Suppressor macrophage treated with lipopolysaccharide for 1 hour (primary cell): ENCODE measurements at places on chromosomes 16 and 17.

DNA sequence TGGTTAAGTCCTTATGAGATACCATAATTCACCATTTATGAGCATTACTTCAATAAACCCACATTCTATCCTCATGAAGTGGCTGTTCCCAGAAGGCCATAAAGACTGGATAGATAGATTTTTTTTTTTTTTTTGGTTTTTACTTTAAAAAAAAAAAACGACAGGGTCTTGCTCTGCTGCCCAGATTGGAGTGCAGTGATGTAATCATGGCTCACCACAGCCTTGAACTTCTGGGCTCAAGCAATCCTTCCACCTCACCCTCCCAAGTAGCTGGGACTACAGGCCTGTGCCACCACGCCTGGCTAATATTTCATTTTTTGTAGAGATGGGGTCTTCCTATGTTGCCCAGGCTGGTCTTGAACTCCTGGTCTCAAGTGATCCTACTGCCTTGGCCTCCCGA lies 102.3 kb downstream of the XYLT1 start:
- DNase-seq = no peak

GRCh38 chr17:58319173-58320162 lies 9.1 kb downstream of the TSPOAP1 start:
- no peak for DNase-seq

- no peak for DNase-seq
Observed at GRCh38 chr17:52120465-52120864, 38.0 kb downstream of the CA10 start.

GRCh38 chr16:20175358-20175757 lies 101.7 kb upstream of the GPR139 start:
- no peak for DNase-seq

DNA sequence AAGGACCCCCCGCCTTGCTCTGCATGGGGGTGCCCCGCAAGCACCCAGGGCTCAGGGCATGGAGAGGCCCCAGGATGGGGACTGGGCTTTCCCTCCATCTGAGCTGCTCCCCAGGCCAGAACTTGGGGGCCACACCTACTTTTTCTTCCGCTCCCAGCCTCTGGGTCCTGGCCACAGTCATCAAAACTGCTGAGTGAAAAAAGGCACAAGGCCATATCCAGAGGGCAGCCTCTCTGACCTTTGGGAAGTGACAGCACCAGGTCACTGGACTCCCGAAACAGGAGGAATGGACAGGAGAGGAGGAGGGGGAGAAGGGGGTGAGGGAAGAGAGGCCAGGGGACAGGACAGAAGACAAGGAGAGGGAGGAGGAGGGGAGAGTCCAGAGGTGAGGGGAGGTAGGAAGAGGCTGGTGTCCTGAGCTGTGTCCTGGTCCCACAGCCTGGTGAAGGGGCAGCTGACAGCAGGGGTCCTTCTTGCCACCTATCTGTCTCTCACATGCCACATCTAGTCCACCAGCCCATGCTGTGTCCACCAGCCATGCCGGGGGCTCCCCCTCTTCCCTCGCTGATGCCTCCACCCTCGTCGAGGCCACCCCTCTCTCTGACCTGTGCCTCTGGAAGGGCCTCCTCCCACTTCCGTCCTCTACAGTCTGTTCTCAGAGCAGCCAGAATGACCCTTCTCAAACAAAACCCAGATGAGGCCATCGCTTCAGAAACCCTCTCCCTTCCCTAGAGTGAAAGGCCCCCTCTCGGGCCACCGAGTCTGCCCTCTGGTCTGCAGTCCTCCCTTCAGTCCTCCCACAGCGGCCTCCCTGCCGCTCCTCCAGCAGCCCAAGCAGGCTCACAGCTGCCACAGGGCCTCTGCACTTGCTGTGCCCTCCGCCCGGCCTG lies 73.9 kb upstream of the TOB1 start:
- DNase-seq = no peak

GRCh38 chr17:57997085-57997809 lies 9.2 kb upstream of the VEZF1 start:
- DNase-seq = no peak

DNA sequence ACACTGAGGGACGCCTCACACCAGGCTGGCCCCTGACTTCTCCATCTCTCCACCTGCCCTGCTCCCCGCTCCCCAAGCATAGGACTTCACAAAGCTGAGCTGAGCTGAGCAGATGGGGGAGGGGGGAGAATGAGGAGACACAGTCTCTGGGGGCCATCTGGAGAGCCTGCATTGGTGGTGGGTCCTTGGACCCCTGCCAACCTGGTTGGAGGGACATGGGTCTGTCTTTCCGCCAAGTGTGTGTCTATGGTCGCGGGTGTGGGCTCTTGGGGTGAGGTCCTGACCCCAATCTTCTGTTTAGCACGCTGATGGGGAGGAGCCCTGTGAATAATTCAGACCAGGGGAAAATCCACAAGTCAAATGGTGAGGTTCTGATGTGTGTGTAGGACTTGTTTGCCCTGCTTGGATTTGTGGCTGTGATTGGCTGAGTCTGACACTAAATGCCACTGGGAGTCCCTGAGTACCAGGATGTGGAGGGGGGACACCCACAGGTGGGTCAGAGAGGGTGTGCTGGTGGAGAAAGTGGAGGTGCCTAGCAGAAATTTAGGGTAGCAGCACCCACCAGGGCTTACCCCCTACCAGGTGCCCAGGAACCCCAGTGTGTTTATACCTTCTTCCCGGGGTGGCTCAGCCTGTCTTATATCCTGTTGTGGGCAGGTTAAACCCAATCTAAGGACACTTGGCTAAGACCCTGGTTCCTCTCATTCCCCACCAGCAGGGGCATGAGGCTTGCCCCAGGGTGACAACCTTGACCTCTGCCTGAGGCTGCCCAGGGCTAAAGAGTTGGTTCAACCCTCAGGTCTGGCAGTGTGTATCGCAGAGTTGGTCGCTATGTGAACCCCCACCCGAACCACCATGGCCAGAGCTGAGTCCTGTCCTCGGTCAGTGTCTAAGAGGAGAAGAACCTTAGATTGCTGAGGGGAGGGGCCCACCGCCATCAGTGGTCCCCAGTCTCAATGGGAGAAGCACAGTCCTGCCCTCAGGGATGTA lies 2.1 kb downstream of the FMNL1 start:
- peak; percentile 59 for DNase-seq

DNA sequence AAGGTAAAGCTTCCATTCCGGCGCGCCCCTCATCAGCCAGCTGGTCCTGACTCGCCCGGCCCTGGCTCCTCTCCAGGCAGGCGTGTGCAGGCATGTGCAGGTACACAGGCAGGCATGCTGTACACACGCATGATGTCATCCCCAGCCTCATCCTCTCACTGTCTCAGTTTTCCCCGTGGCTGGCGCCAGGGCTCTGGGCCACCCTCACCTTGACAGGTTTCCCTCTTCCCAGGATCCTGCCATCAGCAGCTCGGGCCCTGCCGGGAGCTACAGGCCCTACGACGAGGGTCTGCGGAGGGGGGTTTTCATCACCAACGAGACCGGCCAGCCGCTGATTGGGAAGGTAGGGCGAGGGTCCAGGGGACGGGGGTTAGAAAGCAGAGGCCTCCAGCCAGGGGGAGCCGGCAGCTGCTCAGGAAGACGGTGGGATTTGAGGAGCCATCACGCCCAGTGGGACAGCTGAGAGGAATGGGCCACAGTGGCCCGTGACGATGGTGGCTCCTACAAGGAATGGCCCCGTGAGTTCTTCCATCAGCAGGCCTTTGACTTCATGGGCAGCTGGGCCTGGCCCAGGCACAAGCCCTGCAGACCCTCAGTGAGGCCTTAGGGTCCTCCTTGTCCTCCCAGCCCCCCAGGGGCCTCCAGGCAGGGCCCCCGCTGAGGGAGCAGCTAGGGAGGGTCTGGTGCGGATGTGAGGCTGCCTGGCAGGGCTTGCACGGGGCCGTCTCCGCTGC lies 8.5 kb downstream of the GAA start:
- no peak for DNase-seq

DNA sequence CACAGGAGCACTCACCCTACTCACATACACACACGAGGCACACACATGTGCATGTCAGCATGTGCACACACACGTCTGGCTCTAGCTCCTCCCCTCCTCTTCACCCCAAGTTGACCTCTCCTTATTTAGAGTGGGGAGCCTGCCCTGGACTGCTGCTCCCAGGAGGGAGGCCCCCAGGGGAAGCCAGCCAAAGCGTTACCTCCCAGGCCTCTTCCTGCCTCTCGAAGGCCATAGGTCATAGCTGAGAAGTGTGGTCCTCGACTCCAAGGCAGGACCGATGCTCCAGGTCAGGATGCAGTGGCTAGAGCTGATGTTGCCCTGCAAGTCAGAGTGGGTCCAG lies 18.8 kb downstream of the POLR3K start:
- peak; percentile 17 for DNase-seq

DNA sequence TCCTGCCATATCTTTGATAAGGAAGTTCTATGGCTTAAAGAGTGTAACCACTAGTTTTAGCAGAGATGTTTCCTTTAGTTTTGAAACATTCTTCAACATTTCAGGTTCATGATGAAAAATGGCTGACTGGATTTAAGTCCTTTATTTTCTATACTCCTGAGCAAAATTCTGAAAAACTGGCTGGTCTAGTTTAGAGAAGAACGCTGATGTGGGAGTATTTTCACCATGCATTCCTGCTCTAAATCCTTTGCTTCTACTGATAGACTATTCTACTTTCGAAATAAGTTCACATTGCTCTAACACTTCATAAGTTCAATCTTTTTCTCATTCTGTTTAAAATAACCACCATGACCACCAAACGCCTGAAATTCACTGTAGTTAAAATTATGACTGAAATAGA lies 281.9 kb downstream of the FTO start:
- no peak for DNase-seq

DNA sequence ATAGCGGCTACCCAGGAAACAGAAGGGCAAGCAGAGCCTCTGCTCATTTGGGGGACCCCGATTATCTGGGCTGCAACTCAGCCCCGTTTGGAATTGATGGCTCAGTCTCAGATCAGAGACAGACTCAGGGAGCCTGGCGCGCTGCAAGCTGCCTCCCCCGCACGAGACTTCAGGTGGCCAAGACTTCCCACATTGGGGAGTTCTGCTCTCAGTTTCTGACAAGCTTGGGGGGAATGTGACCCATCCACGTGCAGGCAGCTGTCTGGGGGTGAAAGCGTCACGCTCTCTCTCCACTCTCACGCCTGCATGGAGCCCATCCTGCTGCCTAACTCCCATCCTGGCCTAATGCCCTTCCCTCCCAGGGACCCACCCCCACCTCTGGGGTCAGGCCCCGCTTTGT lies 157.6 kb upstream of the GSE1 start:
- no peak for DNase-seq

DNA sequence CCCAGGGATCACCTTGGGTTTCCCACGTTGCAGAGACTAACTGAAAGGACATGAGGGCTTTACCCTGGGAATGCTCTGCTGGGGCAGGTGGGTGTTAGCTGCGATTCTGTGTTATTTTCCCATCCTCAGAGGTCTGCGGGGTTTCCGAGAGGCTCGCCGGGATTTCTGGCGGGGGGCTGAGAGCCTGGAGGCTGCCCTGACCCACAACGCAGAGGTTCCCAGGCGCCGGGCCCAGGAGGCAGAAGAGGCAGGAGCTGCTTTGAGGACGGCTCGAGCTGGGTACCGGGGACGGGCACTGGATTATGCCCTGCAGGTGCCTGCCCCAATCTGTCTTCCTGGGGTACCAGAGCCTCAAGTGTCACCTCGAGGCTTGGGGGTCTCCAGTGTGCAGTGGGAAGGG lies 6.9 kb downstream of the ACAP1 start:
- DNase-seq = no peak

DNA sequence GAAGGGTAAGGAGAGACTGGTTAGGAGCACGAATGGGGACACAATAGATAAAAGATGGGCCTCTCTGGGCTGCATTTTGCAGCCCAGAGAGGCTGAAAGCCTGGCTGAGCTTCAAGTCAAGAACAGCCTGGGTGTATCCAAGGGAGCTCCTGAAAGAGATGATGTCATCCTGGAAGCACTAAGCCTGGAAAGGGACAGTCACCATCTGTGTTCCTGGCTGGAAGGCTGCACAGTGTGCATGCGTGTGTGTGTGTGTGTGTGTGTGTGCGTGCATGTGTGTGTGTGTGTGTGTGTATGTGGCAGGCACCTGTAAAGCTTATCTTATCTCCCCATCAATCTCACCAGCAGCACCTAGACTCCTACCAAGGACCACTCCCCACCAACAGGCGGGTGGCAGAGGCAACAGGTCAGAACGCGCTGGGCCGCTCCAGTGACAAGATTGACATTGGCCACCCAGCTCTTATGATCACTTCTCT lies 44.1 kb downstream of the COG7 start:
- no peak for DNase-seq

DNA sequence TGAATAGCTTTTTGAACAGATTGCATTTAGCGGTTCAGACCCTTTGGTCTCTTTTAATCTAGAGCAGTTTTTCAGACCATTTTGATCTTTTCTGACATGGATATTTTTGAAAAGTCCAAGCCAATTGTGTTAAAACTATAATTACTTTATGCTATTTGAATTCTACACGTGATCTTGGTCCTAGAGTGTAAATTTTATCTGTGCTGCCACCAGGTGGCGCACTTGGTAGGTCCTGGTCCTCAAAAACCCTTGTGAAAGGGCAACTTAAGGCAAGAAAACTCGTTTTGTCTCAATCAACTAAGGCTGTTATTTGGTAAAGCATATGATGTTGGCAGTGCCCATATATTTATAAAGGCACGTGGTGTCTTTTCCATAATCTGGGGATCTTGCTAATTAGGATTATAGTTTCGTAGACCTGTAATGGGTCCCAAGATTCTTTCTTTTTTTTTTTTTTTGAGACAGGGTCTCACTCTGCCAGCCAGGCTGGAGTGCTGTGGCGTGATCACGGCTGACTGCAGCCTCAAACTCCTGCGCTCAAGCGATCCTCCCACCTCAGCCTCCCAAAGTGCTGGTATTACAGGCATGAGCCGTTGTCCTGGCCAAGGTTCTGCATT lies 43.9 kb upstream of the TEX2 start:
- DNase-seq = peak; percentile 87

DNA sequence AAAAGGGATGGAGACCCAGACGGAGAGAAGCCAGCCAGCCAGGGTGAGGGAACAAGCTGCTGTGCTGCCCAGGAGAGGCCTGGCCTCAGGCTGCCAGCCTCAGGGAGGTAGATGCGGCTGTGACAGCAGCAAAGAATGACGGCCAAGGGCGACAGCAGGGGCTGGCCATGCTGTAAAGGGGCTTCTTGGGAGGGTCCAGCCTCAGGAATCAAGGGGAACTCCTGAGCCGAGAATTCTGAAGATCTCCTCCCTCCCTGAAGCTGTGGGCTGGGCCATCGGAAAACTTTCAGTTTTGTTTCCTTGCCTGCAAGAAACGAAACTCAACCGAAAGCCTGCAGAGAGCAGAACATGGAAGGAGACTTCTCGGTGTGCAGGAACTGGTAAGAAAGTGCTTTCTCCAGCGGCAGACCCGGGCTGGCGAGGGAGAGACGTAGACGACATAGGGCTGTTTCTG lies at the start of gene XAF1:
XAF1 (plus strand) TSS at position 316 of the 454 bp plus-strand sequence; CDS start at position 349, 33 bp downstream.
- DNase-seq = peak; percentile 92

GRCh38 chr16:29007730-29008593 lies 23.1 kb downstream of the LAT start:
- DNase-seq = peak; percentile 64

DNA sequence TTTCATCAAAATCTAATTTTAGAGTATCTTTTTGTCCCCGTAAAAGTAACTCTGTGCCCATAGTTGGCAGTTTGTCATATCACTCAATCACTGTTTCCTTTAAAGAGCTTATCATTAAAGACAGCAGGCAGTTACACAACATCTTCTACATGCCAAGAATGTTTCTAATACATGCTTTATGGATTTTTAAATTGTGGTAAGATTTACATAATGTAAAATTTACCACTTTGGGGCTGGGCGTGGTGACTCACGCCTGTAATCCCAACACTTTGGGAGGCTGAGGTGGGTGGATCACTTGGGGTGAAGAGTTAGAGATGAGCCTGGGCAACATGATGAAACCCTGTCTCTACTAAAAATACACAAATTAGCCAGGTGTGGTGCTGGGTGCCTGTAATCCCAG lies 687.2 kb downstream of the WWOX start:
- DNase-seq = no peak
